ENCODE measurements at places on chromosomes 4 and X. TPM values are rescaled to one million over a fixed set of nuclear protein-coding genes. Genes with fewer than 3 reads are reported as not detected.

Gene LEF1
- total RNA-seq = not detected

Gene ELK1
- total RNA-seq = 20.4 TPM

Gene GRPR
- total RNA-seq = not detected

Gene KLKB1
- 0.33 TPM for total RNA-seq

Gene ANXA3
- total RNA-seq = 70.6 TPM

All from smooth muscle cell of the pulmonary artery (primary cell).